Hypothalamus (tissue), 51 donors: ENCODE measurements at places on chromosomes 3 and 15.

- no peak for DNase-seq
These were observed 20.3 kb upstream of the BSN start for GRCh38 chr3:49533786-49534519.

DNA sequence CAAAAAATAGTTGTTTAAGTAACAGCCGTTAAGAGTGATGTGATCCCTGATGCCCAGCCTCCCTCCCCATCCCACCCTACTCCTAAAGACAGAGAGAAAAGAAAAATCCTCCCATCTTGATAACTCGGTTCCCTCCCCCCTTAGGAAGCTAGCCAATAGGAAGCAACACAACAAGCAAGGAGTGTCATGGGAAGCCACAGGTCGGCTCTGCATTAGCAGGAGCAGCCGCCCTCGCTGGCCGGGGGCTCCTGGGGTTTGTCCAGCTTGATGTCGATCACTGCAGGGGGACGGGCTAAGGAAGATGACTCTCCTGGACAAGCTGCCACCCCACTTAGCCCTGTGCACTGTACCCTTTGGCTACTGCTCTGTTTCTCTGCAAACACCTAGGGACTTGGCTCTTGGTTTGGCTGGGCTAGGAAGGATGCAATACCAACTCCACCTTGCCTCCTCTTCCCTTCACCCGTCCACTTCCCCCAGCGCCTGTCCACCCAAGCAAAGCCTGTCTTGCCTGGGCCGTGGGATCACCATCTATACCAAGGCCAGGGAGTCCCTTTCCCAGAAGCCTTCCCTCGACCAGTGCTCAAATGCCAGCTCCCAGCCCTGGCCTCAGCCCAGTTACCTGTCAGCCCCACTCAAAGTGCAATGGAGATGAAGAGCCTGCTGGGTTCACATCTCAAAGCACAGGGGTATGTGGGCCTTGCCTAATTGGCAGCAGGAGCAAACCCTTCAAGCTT lies 23.1 kb downstream of the SRPRB start:
- no peak for DNase-seq

DNA sequence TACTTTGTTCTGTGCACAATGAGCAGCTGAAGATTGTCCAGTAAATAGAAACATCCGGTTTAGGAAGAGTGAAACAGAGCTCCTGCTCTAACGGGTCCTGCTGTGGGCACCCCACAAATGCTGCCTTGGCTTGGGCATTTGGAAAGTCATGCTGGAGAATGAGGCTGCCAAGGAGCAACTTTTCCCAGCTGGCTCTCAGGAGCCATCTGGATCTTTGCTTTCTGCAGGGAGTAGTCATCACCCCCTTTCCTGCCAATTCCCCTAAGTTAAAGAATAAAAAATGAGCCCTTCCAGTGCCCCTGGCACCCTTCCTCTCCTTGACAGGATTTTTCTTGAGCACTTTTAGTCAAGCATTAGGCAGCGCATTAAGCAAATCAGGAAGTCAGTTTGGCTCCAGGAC lies 90.0 kb downstream of the FAM43A start:
- DNase-seq = no peak

GRCh38 chr3:19540464-19540863 lies 392.2 kb downstream of the KCNH8 start:
- no peak for DNase-seq

DNA sequence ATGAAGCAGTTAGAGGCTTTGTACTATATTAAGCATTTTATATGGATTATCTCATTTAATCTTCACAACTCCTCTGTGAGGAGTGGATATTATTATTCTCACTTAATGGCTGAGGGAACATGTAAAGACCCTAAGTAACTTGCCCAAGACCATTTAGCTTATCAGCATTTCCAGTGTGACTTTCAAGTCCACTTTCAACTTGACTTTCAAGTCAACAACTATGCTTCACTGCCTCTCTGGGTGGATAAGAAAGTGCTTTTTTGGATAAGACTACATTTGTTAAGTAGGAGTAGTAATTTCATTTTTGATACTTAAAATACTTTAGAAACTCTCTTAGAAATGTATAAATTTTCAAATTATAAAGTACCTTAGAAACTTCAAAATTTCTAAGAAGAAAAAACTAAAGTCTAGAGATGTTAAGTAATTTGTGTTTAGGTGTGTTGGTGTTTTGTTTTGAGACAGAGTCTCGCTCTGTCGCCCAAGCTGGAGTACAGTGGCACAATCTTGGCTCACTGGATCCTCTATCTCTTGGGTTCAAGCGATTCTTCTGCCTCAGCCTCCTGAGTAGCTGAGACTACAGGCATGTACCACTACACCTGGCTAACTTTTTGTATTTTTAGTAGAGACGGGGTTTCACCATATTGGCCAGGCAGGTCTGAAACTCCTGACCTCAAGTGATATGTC lies 71.8 kb downstream of the MINDY2 start:
- no peak for DNase-seq

DNA sequence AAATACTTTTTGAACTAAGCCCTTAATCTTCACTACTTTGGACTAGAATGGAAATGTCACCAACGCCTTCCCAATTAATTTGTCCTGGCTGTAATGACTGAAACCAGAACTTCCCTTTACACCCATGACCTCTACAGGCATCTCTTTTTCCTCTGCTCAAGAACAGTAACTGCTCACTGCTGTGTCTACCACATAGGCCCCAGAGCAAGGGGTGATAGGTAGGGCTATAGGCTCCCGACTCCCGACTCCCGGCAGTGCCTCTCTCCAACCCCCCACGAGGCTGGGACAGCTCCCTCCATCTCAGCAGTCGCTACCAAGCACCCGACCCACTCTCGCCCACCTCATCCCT lies 384 bp upstream of the LEKR1 start:
- DNase-seq = no peak
